ENCODE measurements at places on chromosomes 12 and 14. TPM values are rescaled to one million over a fixed set of nuclear protein-coding genes. Genes with fewer than 3 reads are reported as not detected.
A peak's percentile ranks its signal among the peaks of the same experiment; 100 is the strongest.

DNA sequence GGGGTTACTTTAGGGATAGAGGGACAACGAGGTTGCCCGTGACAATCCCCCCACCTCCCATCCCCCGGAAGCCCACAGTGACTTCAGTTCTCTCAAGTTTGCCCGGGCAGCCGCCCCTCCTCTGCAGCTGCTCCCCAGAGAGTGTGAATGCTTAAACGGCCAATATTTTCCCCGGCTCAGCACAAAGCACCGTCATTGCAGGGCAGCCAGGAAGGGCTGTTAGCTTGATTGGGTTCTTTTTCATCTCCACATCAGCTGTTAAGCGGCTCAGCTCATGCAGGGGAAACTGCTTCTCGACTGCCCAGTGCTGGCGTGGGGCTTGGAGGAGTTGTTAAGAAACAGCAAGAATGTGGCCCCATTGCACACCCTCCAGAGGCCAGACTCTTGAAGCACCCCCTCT, 120.5 kb upstream of the NCOR2 start:
- peaks cover 2% of the 10 kb centered on the region for H3K27me3 ChIP-seq
- H3K4me3 ChIP-seq: peak overlapping the region; percentile 23
- peaks cover 43% of the 10 kb centered on the region for H3K4me1 ChIP-seq
- peak; percentile 28 for DNase-seq
- peak overlapping the region; percentile 83 for H3K27ac ChIP-seq

DNA sequence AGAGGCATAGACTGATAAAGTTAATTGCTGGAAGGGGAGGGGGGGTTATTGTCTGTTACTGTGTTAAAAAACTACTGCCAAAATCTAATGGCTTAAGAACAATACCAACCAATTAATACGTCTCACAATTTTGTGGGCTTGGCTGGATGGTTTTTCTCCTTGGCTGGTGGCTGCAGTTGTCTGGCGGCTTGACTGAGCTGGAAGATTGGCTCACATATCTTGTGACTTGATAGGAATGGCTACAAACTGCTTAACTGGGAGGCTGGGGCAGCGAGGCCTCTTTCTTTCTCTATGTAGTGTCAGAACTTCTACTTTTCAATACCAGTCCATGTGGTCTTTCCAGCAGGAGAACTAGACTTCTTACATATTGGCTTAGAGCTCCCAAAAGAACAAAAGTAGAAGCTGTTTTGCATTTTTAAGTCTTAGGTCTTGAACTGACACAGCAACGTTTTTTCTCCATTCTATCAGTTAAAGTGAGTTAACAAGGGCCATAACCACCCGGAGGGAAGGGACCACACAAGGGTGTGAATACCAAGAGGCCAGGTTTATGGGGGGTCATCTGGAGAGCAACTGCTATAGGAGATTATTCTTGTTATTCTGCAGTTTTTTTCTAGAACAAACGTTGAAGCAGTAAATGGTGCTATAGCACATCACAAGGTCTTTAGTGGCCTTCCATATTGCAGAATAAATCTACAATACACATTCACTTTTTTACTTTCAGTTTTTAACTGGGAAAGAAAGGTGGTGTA, 46.9 kb downstream of the ZDHHC17 start:
- H3K4me3 ChIP-seq: no peak overlapping the region
- no peaks in the 10 kb centered on the region for H3K4me1 ChIP-seq
- DNase-seq: no peak
- H3K36me3 ChIP-seq: peaks cover 10% of the 10 kb centered on the region
- no peak overlapping the region for H3K27ac ChIP-seq

DNA sequence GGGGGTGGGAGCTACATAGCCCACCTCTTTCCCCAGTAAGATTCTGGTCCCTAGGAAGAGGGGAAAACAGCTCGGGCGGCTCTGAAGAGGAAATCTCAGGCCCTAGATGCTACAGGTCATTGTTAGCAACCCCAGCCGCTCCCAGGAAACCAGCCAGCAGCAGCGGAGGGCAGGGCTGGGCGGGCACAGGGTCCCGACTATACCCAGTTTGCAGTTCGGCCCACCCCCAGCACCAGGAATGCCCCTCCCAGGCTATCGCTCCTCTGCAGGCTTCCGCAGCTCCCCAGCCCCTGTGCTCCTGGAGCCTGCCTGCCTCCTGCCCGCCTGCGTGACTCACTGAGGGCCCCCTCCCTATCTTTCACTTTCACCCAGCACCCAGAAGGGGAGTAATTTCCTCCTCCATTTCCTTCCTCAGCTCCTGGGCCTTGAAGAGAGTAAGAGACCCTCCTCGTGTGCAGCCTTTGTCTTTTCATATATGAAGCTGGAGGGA, 27.2 kb upstream of the PNMA1 start:
- H3K27ac ChIP-seq: peak overlapping the region; percentile 90
- peaks cover 29% of the 10 kb centered on the region for H3K36me3 ChIP-seq
- peak; percentile 81 for DNase-seq
- H3K4me1 ChIP-seq: peaks cover 76% of the 10 kb centered on the region
- H3K27me3 ChIP-seq: no peaks in the 10 kb centered on the region
- peak overlapping the region; percentile 82 for H3K4me3 ChIP-seq

Gene ALDH1L2
- 0.10 TPM for total RNA-seq

- peaks cover 9% of the 10 kb centered on the region for H3K27me3 ChIP-seq
- no peak overlapping the region for H3K4me3 ChIP-seq
- no peak overlapping the region for H3K27ac ChIP-seq
- no peaks in the 10 kb centered on the region for H3K36me3 ChIP-seq
- no peaks in the 10 kb centered on the region for H3K4me1 ChIP-seq
Measured at GRCh38 chr14:36083317-36083716, 93.2 kb downstream of the PTCSC3 start.

DNA sequence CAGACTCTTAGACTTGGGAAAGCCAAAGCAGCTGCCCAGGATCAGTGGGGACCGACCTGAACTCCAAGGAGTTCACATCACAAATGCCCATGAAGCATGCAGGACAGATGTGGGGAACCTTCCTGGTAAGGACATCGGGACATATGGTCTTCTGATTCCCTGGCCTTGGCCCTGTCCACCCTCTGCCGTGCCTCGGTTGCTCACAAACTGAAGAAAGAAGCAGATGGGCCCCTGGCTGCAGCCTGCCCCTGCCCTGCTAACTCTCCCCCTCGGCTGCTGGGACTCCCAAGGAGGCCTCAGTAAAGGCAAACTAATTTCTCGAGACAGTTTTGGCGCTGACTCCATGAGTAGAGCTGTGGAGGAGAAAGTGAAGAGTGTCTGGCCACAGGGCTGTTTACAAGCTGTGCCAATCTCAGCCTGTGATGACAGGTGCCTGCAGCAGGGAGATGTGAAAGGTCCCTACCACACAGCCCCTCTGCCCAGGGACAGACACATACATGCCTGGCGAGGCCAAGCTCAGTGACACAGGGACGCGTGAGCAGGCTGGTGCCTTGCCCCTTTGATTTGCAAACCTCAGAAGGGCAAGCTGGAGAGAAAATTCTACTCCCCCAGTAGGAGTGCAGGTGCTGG, 48.6 kb downstream of the ISCA2 start:
- H3K4me1 ChIP-seq: no peaks in the 10 kb centered on the region
- no peaks in the 10 kb centered on the region for H3K36me3 ChIP-seq
- H3K27ac ChIP-seq: no peak overlapping the region
- H3K27me3 ChIP-seq: no peaks in the 10 kb centered on the region

DNA sequence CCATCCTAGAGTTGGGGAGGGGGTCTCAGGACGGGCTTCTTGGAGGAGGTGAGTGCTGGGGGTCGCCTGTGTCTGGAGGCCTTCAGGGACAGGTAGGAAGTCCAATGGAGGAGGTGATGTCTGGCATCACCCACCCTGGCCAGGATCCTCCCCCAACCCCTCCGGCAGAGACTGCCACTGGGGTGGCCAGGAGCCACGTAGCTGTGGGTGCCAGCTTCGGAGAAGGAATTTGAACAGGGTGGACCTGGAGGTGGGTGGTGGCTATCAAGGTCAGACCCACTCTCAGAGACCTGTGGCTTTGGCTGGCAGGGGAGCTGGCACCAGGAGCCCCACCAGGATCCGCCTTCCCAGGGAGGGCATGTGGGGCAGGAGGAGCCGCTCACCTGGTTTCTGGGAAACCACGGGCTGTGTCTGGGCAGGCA, 9.1 kb downstream of the CEP170B start:
- no peaks in the 10 kb centered on the region for H3K27me3 ChIP-seq
- no peaks in the 10 kb centered on the region for H3K36me3 ChIP-seq
- no peak overlapping the region for H3K27ac ChIP-seq
- DNase-seq: no peak

DNA sequence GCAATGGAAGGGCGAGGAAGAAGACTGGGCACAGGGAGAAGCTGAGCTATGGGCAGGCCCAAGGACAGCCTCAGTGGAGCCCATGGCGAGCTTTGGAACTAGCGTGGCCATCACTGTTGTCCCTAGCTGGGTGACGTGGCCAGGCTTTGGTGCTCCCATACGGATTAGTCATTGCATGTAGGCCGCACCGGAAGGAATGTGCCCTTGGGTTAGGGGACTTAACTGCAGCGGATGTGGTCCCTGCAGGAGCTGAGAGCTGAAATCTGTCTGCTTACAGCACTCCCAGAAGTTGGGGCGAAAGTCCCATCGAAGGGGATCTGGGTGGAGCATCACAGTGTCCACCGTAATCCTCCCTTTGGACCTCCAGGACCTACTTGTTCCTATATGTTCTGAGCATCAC, 133.7 kb downstream of the PAPOLA start:
- H3K36me3 ChIP-seq: no peaks in the 10 kb centered on the region
- no peak for DNase-seq
- no peaks in the 10 kb centered on the region for H3K4me1 ChIP-seq
- no peak overlapping the region for H3K27ac ChIP-seq
- no peaks in the 10 kb centered on the region for H3K27me3 ChIP-seq

Gene ADSS1
- 1.2 TPM for total RNA-seq

DNA sequence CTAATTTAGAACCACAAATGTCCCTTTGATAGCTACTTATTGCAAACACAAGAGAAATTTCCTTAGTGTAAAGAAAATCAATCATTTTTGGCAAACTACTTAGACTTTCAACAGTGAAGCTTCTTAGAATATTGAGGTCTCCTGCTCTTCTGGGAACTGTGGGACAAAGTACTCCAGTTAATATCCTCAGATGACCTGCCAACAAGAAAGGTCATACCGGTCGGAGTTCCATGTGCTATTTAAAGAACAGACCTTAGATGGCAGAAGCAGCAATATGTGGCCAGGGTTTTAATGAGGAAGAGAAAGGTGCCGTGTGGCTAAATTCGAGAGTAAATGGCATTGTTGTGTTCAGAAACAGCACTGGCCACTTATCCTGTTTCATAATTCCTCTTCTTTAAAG, 114.7 kb upstream of the AMIGO2 start:
- DNase-seq: no peak
- no peaks in the 10 kb centered on the region for H3K27me3 ChIP-seq
- no peak overlapping the region for H3K4me3 ChIP-seq

Gene KLRC2
- total RNA-seq: not detected

- H3K27me3 ChIP-seq: peaks cover 7% of the 10 kb centered on the region
- no peak for DNase-seq
- H3K27ac ChIP-seq: no peak overlapping the region
- H3K4me3 ChIP-seq: no peak overlapping the region
- H3K4me1 ChIP-seq: no peaks in the 10 kb centered on the region
- no peaks in the 10 kb centered on the region for H3K36me3 ChIP-seq
Measured at GRCh38 chr12:65339161-65339560, 60.7 kb downstream of the MSRB3 start.

Gene BMP4
- total RNA-seq: 0.60 TPM

- H3K27ac ChIP-seq: no peak overlapping the region
- peaks cover 44% of the 10 kb centered on the region for H3K4me1 ChIP-seq
- no peak overlapping the region for H3K4me3 ChIP-seq
- H3K36me3 ChIP-seq: peaks cover 2% of the 10 kb centered on the region
- DNase-seq: no peak
Measured at GRCh38 chr14:20494935-20495766, 10.2 kb upstream of the RNASE10 start.

DNA sequence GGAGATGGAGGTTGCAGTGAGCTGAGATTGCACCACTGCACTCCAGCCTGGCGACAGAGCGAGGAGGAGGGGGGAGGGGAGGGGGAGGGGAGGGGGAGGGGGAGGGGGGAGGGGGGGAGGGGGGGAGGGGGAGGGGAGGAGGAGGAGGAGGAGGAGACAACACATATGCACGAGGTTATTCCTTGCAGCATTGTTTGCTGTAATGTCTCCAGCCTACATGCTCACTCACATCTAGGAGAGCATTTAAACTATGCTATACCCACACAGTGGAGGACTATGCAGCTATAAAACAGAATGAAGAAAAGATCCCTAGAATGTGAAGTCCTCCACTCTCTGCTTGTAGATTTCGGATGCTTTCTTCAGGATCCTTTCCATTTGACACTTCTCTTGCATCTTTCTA, 3.5 kb upstream of the HIGD1C start:
- H3K27me3 ChIP-seq: peaks cover 4% of the 10 kb centered on the region
- no peak overlapping the region for H3K27ac ChIP-seq
- H3K4me1 ChIP-seq: no peaks in the 10 kb centered on the region
- no peak for DNase-seq
- H3K36me3 ChIP-seq: no peaks in the 10 kb centered on the region

Gene PHETA1
- total RNA-seq: 0.69 TPM

DNA sequence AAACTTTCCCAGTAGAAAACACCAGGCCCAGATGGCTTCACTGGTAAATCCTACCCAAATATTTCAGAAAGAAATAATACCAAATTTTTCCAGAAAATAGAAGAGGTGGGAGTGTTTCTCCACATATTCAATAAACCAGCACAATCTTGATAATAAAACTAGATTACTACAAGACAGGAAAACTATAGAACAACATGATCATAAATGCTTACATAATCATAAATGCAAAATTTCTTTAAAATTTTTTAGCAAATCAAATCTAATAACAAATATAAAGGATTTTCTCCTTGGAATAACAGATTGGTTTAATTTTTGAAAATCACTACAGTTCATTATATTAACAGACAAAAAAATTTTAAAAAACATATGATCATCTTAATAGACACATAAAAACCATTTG, 294.5 kb downstream of the BCL11B start:
- peaks cover 16% of the 10 kb centered on the region for H3K4me1 ChIP-seq
- no peak overlapping the region for H3K27ac ChIP-seq
- peaks cover 5% of the 10 kb centered on the region for H3K27me3 ChIP-seq
- no peak for DNase-seq

- peaks cover 3% of the 10 kb centered on the region for H3K27me3 ChIP-seq
- H3K4me3 ChIP-seq: no peak overlapping the region
Measured at GRCh38 chr12:58105225-58106119, 164.1 kb downstream of the ATP23 start.

Gene PLEK2
- total RNA-seq: 1.1 TPM

GRCh38 chr12:56520048-56520447, 1.6 kb upstream of the RBMS2 start:
- H3K4me1 ChIP-seq: peaks cover 35% of the 10 kb centered on the region
- H3K27me3 ChIP-seq: no peaks in the 10 kb centered on the region
- no peak overlapping the region for H3K4me3 ChIP-seq
- DNase-seq: no peak
- no peaks in the 10 kb centered on the region for H3K36me3 ChIP-seq
- no peak overlapping the region for H3K27ac ChIP-seq

Gene GYS2
- not detected for total RNA-seq

- H3K4me1 ChIP-seq: peaks cover 2% of the 10 kb centered on the region
- H3K27me3 ChIP-seq: no peaks in the 10 kb centered on the region
- DNase-seq: no peak
- no peak overlapping the region for H3K4me3 ChIP-seq
Measured at GRCh38 chr14:93303659-93304058, 29.2 kb downstream of the BTBD7 start.

Gene CD4
- 227 TPM for total RNA-seq

- DNase-seq: no peak
- peak overlapping the region; percentile 96 for H3K27ac ChIP-seq
- peaks cover 45% of the 10 kb centered on the region for H3K4me1 ChIP-seq
- no peaks in the 10 kb centered on the region for H3K27me3 ChIP-seq
- H3K4me3 ChIP-seq: peak overlapping the region; percentile 84
Measured at GRCh38 chr12:69238589-69239351, 599 bp upstream of the CPSF6 start.

All from activated CD4-positive, alpha-beta T cell treated with anti-CD3 and anti-CD28 coated beads, Interleukin-2, amount 10 ng/mL, durations not matched to agents 7 days and 5 days (primary cell).